ENCODE measurements at places on chromosomes 7 and 10. TPM values are rescaled to one million over a fixed set of nuclear protein-coding genes. Genes with fewer than 3 reads are reported as not detected.

MLXIPL gene
- 5.5 TPM for total RNA-seq

FBXL13 gene
- total RNA-seq: 4.4 TPM

SCIN gene
- total RNA-seq: 0.44 TPM

ADRB1 gene
- 0.13 TPM for total RNA-seq

GAD2 gene
- total RNA-seq: 2.3 TPM

CTAGE4 gene
- 6.2 TPM for total RNA-seq

ASB13 gene
- 13.8 TPM for total RNA-seq

PLAU gene
- total RNA-seq: 15.0 TPM

BMPR1A gene
- 145 TPM for total RNA-seq

STAG3 gene
- 3.1 TPM for total RNA-seq

DNA sequence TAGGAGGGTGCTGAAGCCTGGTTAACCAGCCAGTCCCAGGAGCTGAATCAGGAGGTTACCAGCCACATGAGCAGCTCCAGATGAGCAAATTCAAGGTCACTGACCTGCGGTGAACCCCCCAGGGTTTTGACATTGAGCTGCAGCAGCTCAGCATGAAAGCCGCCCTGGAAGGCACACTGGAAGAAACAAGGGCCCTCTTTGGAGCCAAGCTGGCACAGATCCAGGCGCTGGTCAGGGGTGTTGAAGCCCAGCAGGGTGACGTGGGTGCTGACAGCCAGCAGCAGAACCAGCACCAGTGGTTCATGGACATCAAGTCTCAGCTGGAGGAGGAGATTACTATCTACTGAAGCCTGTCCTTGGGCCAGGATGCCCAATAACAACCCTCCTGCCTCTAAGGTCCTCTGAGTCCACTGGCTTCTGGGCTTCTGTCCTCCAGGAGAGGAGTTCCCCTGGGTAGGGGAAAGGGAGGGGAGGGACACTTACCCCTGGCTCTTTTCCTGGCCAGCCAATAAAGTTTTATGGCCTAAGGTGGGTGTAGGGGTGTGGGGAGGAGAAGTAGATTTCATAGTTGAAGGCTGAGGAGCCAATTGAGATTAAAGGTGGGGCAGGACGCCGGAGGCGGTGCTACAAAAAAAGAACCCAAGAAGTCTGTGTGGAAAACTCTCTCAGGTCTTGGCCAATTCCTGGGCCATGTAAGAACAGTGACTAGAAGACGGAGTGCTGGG is 29.4 kb upstream of the ATOH7 start:
- H3K27me3 ChIP-seq: no peaks in the 10 kb centered on the region
- H3K4me1 ChIP-seq: no peaks in the 10 kb centered on the region
- no peaks in the 10 kb centered on the region for H3K36me3 ChIP-seq
- H3K27ac ChIP-seq: no peak overlapping the region

GRCh38 chr7:80775897-80776296 is 137.5 kb downstream of the CD36 start:
- H3K4me1 ChIP-seq: no peaks in the 10 kb centered on the region
- H3K4me3 ChIP-seq: no peak overlapping the region
- H3K27ac ChIP-seq: no peak overlapping the region
- DNase-seq: no peak
- H3K27me3 ChIP-seq: no peaks in the 10 kb centered on the region
- no peaks in the 10 kb centered on the region for H3K36me3 ChIP-seq

DNA sequence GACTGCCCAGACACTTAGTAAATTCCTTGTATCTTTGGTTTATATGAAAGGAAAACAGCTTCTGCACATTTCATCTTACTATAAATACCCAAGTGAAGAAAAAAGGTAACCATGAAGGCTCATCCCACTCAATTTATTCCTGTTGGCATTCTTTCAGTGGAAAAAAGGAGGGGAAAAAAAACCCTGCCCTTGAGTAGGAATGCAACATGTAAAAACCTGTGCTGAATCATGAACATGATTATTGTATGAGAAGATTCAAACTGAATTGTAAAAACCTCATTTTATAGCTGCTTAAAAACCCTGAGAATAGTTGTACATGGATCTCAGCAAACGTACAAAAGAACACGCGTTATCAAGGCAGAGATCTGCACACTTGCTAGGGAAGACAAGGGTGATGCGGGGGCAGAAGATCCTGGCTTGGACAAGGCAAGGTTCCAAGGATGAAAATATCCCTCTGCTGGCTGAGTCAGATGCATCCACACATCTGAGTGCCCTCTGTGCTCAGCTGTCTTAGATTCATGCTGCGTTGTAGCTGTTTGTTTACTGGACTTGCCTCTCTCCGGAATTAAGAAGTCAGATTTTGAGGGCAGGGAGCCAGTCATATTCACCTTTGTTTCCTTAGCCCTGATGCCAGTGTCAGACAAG is 658.2 kb downstream of the PARD3 start:
- H3K4me3 ChIP-seq: no peak overlapping the region
- peaks cover 3% of the 10 kb centered on the region for H3K4me1 ChIP-seq
- H3K36me3 ChIP-seq: no peaks in the 10 kb centered on the region
- DNase-seq: no peak
- H3K27ac ChIP-seq: no peak overlapping the region

- no peak for DNase-seq
- H3K4me1 ChIP-seq: no peaks in the 10 kb centered on the region
- peaks cover under 1% of the 10 kb centered on the region for H3K36me3 ChIP-seq
- H3K4me3 ChIP-seq: no peak overlapping the region
- no peaks in the 10 kb centered on the region for H3K27me3 ChIP-seq
Measured at GRCh38 chr10:17548770-17549169, 68.4 kb downstream of the HACD1 start.

DNA sequence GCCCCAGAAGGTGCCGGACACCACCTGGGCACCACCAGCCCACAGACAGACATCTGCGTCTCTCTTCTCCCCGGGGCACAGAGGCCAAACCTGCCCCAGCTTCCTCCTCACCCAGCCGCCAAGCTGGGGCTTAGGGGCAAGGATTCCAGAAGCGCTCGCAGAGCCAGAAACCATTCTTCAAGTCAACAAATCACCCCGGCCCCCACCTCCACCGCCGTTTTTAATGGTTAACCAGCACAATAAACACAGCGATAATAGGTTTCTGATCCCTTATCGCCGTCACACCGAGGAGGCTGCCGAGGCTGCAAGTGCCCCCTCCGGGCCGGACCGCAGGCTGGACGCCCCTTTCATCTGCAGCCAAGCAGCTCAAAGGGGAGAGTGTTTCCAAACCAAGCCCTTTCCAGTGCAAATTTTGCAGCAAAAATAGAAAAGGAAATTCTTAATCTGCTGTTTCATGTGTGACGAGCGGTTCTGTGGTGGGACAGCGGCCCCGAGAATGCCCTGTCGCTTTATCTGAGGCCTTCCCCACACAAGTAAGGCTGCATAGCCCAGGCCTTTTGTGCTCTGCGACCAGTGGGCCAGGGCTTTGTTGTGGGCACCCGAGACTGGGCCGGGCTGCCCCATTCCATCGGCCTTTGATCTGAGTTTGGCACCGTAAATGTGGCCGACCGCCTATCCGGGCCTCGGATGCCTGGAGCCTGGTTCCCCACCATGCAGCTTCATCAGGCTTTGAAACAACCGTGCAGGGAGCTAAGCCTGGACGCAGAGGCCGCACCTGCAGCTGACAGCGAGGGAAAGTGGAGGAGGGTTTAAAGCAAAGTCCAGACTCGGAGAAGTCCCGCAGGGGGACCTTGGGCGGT is 83.2 kb downstream of the FOXL3 start:
- H3K36me3 ChIP-seq: peaks cover 1% of the 10 kb centered on the region
- peak; percentile 30 for DNase-seq
- no peaks in the 10 kb centered on the region for H3K4me1 ChIP-seq
- no peak overlapping the region for H3K4me3 ChIP-seq

GRCh38 chr7:91320366-91321078 is 56.3 kb downstream of the FZD1 start:
- peaks cover 2% of the 10 kb centered on the region for H3K4me1 ChIP-seq
- no peak overlapping the region for H3K27ac ChIP-seq
- H3K4me3 ChIP-seq: no peak overlapping the region
- no peaks in the 10 kb centered on the region for H3K36me3 ChIP-seq
- DNase-seq: no peak

DNA sequence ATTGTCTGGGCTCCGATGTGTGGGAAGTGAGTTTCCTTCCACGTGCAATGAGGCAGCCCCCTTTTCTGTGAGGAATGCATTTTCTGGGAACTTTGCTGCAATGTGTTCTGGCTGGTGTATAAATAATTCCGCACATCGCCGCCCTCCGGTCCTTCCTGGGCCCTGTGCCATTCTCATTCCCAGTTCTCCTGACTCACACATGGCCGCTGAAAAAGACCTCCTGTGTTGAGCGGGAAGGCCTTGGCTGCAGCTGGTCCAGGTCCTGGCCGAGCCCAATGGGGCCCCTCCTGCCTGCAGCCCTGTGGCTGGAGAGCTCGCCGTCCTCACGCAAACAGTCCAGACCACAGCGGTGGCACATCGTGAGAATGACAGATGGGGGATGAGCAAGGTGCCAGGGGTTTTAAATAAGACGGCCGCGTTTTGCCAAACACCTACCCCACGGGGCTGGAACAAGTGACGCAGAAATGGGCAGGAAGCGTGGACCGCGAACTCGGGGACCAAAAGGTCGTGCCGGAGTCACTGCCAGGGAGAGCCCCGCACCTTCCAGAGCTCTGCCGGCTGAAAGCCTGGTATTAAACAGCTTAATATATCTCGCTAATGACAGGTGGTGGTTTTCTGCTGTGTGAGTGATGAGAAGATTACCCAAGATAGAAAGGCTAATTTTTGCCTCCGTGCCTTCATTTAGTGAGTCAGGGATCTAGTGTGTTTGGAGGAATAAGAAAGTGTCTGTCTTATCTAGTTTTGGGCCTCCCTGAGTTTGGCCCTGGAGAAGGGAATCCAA is 37.0 kb downstream of the FAM20C start:
- H3K4me3 ChIP-seq: no peak overlapping the region
- H3K4me1 ChIP-seq: no peaks in the 10 kb centered on the region
- H3K27ac ChIP-seq: no peak overlapping the region
- no peak for DNase-seq
- peaks cover 9% of the 10 kb centered on the region for H3K36me3 ChIP-seq

GRCh38 chr10:84543948-84544347 is 215.6 kb downstream of the CCSER2 start:
- no peak overlapping the region for H3K4me3 ChIP-seq
- no peaks in the 10 kb centered on the region for H3K4me1 ChIP-seq
- H3K27ac ChIP-seq: no peak overlapping the region
- no peaks in the 10 kb centered on the region for H3K36me3 ChIP-seq
- DNase-seq: no peak

- H3K4me1 ChIP-seq: peaks cover 4% of the 10 kb centered on the region
- H3K4me3 ChIP-seq: no peak overlapping the region
- no peak overlapping the region for H3K27ac ChIP-seq
- no peaks in the 10 kb centered on the region for H3K27me3 ChIP-seq
- DNase-seq: no peak
Measured at GRCh38 chr7:70097645-70098044, 499.4 kb downstream of the AUTS2 start.

DNA sequence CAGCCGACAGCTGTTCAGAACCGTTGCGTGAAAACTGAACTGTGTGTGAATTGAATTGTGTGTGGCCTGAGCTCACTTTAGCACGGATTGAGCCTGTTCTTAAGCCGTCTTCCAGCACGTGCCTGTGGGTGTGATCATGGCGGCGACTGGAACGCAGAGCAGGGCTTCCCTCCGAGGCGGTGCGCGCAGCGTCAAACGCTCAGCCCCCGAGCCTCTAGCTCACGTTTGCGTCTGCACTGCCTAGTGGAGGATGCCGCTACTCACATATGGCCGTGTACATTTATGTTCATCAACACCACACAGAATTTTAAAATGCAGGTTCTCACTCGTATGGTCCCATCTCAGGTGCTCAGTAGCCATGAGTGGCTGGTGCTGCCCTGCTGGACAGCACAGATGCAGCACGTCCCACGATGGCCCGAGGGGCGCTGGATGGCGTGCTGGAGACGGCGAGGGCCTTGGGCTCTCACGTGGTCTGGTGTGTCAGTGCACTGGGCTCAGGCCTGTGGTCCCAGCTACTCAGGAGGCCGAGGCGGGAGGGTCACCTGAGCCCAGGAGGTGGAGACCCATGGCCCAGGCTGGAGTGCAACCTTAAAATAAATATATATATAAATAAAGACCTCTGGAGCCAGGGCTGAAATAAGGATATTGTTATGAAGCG is 22.0 kb downstream of the SUN1 start:
- no peak overlapping the region for H3K4me3 ChIP-seq
- H3K36me3 ChIP-seq: peaks cover 85% of the 10 kb centered on the region
- H3K27ac ChIP-seq: no peak overlapping the region
- no peaks in the 10 kb centered on the region for H3K4me1 ChIP-seq
- no peaks in the 10 kb centered on the region for H3K27me3 ChIP-seq
- no peak for DNase-seq

DNA sequence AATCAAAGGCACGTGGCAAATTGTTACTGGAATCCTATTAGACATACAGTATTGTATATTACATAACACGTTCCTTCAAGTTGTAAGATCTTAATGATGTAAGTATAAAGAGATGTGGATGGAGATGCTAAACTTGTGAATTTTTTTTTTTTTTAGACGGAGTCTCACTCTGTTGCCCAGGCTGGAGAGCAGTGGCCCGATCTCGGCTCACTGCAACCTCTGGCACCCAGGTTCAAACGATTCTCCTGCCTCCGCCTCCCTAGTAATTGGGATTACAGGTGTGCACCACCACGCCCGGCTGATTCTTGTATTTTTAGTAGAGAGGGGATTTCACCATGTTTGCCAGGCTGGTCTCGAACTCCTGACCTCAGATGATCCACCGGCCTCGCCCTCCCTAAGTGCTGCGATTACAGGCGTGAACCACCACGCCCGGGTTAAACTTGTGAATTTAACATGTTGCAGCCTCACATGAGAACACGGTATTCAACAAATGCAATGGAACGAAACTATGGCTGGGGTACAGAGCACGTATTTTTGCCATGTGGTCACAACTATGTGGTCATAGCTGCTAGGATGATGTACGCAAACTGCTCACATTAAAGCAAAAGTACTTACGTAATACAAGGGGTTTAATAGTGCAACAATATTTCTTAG is 818 bp upstream of the SUPV3L1 start:
- no peaks in the 10 kb centered on the region for H3K4me1 ChIP-seq
- peak overlapping the region; percentile 97 for H3K4me3 ChIP-seq
- H3K27ac ChIP-seq: no peak overlapping the region
- peaks cover 8% of the 10 kb centered on the region for H3K36me3 ChIP-seq

GRCh38 chr7:153567426-153567825 is 484.8 kb upstream of the DPP6 start:
- H3K4me3 ChIP-seq: no peak overlapping the region
- DNase-seq: no peak
- H3K27me3 ChIP-seq: peaks cover 2% of the 10 kb centered on the region
- H3K4me1 ChIP-seq: no peaks in the 10 kb centered on the region

DNA sequence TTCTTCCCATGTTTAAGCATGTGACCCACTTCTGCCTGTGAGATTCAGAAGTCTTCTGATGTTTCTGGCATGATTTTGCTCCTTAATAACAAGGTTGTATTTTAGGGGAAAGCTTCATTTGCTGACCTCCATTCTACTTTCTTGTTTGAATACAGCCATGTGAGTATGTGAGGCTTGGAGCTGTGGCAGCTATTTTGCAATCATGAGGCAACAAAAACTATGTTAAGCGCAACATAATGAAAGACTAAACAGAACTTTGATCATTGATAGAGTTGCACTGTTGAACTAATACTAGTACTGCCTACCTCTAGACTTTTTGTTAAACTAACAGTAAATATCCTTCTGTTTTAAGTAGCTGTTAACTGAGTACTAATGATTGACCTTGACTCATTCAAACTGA is 203.8 kb upstream of the FAM3C start:
- H3K36me3 ChIP-seq: peaks cover 3% of the 10 kb centered on the region
- no peak overlapping the region for H3K27ac ChIP-seq
- no peaks in the 10 kb centered on the region for H3K4me1 ChIP-seq
- H3K4me3 ChIP-seq: no peak overlapping the region

GRCh38 chr7:50729962-50730361 is 52.7 kb downstream of the GRB10 start:
- no peak overlapping the region for H3K27ac ChIP-seq
- no peak overlapping the region for H3K4me3 ChIP-seq
- H3K27me3 ChIP-seq: no peaks in the 10 kb centered on the region
- no peaks in the 10 kb centered on the region for H3K4me1 ChIP-seq
- DNase-seq: no peak
